ENCODE measurements at places on chromosomes 13 and 19.
A peak's percentile ranks its signal among the peaks of the same experiment; 100 is the strongest.

GRCh38 chr19:38031423-38031770 lies 124.4 kb downstream of the SIPA1L3 start:
- no peak for DNase-seq

- DNase-seq, result no peak
Measured at GRCh38 chr13:41006306-41006705, 12.8 kb downstream of the ELF1 start.

DNA sequence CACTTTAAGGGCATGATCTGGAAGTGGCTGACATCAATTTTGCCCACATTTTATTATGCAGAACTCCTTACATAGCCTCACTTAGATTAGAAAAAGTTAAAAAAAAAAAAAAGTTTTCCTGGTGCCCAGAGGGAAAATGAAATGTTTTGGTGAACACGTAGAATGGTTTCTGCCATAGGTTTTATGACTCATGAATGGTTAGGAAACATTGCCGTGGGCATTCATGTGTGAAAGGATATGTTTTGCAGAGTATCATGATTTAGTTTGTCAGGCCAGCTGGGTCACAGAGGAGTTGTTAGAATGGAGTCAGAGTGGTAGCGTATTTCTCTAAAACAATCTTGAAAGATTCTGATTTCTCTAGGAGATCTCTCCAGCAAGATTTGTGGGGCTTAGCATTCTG lies 133.8 kb downstream of the MRPL57 start:
- DNase-seq, result no peak

GRCh38 chr13:49760558-49760957 lies 31.9 kb downstream of the KPNA3 start:
- no peak for DNase-seq

DNA sequence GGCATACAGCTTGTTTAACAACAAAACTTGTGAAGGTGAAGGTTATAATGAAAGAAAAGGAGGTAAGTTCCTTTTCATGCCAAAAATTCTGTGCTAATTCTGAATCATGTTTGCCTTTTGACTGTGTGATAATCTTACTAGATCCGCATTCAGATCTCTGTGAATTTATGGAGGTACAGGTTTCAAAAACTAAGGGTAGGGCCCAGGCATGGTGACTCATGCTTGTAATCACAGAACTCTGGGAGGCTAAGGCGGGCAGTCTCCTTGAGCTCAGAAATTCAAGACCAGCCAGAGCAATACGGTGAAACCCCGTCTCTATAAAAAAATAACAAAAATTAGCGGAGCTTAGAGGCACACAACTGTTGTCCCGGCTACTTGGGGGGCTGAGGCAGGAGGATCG lies 45.9 kb downstream of the PCDH9 start:
- DNase-seq, result no peak

DNA sequence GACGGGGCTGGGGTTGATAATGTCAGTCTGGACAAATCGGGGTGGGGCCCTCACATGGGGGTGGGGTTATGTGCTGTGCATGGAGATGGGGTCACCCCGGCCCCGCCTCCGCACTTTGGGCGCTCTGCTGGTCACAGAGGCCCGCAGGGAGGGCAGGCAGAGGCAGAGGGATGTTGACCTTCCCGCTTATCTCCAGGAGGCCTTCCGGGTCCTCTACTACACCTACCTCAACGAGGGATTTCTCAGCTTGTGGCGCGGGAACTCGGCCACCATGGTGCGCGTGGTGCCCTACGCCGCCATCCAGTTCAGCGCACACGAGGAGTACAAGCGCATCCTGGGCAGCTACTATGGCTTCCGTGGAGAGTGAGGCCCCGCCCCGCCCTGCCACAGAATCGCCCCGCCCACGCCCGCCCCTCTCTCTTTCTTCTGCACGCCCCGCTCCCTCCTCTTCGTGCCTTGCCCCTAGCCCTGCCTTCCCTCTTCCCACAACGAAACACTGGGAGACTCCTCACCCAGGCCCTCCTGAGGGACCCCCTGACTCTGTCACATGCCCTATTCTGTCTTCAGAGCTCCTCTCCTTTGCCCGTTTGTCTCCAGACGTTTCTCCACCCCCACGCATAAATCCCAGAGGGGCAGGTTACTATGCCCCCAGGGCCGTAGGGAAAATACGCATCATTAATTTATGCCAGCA lies 32.8 kb downstream of the TMEM161A start:
- peak; percentile 86 for DNase-seq

DNA sequence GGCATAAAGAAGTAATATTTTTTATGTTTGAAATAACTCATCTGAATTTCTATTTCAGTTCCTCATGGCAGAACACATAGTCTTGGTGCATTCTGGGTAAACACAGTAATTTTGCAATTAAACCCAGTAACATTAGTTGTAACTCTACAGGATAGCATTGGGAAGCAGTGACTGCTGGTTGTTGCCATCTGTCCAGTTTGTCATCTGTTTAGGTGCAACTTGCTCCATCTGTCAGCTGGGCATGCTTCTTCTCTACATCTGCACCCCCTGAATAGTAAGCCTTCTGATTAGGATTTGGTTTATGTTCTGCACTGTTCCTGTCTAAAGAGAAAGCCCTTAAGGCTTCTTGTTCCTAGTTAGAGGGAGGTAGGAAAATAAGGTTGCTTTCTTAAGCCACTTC lies 63.5 kb upstream of the CSNK1A1L start:
- no peak for DNase-seq

GRCh38 chr13:111346101-111346680 lies 25.7 kb downstream of the TEX29 start:
- no peak for DNase-seq

- DNase-seq, result no peak
Measured at GRCh38 chr13:49584771-49585182, 581 bp downstream of the RCBTB1 start.

GRCh38 chr19:49474542-49474924 lies 518 bp downstream of the FLT3LG start:
- no peak for DNase-seq

- DNase-seq, result no peak
Measured at GRCh38 chr13:45847554-45848224, 3.9 kb downstream of the SIAH3 start.

DNA sequence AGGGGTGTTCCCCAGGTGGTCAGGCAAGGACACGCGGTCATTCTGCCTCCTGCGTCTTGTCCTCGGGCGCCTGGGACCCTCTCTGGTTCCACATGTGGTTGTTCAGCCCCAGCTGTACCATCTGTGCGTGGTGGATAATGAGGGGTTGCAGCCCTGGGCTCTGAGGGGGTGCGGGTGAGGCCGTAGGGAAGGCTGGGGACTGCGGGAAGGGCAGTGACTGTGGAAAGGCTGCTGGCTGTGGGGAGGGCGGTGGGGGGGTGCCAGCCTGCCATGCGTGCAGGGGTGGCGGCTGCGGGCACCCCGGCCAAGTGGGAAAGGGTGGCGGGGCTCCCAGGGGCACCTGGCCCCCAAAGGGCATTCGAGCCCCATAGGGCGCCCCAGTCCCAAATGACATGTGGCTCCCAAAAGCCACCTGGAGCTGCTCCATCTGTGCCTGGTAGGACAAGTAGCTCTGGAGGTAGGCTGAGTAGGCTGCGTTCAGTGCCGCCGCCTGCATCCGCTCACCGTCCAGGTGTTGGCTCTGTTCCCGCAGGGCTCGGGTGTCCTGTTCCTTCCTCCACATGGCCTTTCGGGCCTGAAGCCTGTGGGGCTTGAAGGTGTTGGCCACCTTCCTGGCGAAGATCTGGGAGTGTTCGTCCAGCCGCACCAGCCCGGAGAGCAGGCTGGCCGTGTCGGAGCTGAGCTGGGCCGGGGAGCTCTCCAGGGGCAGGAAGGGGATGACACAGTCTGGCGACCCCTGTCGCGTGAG lies 15.1 kb downstream of the TICAM1 start:
- DNase-seq, result no peak

DNA sequence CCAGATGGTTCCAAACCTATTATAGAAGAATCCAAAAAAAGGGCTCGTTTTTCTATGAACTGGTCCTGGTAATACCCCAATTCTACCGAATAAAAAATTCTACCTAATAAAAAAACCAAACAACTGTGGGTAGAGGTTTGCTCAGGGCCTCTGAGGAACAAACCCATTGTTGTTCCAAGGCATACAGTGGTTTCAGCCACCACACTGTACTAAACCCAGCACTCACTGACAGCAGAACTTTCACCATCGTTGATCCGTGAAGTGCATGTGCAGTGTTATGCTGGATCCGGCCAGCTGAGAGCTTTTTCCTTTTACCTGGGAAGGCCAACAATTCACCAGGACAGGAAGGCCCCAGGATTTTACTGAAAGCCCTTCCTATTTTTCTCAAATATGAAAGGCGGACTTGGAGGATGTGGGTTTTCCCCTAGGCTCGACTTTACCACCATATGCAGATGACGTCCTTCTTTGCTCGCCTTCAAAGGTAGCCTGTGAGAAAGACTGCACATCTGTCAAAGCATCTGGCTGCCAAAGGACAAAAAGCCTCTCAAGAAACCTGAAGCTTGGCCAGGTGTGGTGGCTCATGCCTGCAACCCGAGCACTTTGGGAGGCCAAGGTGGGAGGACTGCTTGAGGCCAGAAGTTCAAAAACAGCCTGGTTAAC lies 7.2 kb upstream of the PABPC3 start:
- DNase-seq, result no peak

DNA sequence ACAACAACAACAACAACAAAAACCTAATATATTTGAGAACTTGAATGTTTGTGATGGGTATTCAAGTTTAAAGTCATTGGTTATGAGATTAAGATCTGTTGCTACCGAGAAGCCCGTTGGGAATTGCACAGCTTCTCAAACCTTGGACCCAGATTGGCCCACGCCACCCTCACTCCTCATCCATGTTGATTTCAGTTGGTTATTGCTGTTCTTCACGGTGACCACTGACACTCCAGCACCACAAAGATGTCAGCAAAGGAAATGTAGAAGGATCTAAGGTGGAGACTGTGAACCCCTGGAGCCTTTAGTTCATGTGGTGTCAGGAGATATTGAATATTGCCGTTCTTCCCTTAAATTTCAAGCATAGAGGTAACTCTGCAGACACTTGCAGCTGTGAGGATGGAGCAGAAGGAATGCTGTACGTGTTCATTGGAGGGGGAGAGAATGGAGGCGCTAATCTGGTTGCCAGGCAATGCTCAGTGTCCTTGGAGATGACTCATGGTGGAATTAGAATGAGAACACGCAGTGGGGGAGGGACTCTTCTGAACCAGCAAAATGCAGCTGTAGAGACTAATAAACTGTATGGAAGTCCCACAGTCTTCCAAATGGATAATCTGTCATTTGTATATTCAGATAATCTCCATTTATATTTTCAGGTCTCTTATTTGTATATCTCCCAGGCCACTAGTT lies 20.8 kb upstream of the ZNF835 start:
- no peak for DNase-seq

- DNase-seq, result no peak
Measured at GRCh38 chr19:43560687-43561086, 14.6 kb downstream of the XRCC1 start.

DNA sequence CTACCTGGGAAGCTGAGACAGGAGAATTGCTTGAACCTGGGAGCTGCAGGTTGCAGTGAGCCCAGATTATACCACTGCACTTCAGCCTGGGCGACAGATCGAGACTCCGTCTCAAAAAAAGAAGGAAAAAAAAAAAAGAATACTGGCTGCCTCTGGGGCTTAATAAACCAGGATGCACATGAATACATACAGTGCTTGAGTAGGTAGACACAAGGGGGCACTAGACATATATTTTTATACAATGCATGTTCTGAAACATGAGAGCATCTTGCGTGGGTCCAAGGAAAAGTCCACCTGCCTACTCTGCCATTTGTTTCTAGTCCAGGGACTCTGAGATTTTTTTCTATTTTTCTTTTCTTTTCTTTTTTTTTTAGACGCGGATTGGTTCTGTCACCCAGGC lies 31.2 kb downstream of the KEAP1 start:
- DNase-seq, result no peak

DNA sequence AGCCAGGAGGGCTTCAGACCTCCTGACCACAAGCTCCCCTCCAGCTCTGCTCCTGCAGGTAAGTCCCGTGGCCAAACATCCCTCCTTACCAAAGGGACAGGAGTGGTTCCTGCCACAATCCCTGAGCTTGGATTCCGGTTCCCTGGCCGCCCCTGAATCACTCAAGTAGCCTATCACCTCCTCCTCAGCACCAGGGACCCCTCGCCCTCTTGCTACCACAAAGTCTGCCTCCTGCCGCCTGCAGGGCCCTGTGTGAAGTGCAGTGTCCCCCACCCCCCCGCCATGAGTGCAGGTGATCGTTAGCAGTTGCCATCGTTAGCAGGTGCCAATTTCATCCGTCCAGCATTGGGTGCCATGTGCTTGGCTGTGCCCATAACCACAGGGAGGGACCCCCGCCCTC lies 40.8 kb upstream of the RANBP3 start:
- DNase-seq, result peak; percentile 31

DNA sequence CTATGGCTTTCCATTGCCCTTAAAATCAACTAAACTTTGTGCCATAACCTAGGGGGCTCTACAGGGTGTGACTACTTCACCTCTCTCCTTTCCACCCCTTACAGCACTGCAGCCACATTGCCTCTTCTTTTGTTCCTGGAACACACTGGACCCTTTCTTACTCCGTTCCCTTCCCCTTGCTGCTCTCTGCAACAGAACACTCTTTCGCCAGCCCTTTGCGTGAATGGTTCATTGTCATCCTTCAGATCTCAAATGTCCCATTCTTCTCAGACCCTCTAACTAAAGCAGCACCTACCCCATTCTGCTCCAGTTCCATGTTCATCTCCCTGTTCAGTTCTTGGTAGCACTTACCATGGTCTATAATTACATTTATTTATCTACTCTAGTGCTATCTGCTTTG lies 208.3 kb downstream of the OXGR1 start:
- DNase-seq, result no peak

DNA sequence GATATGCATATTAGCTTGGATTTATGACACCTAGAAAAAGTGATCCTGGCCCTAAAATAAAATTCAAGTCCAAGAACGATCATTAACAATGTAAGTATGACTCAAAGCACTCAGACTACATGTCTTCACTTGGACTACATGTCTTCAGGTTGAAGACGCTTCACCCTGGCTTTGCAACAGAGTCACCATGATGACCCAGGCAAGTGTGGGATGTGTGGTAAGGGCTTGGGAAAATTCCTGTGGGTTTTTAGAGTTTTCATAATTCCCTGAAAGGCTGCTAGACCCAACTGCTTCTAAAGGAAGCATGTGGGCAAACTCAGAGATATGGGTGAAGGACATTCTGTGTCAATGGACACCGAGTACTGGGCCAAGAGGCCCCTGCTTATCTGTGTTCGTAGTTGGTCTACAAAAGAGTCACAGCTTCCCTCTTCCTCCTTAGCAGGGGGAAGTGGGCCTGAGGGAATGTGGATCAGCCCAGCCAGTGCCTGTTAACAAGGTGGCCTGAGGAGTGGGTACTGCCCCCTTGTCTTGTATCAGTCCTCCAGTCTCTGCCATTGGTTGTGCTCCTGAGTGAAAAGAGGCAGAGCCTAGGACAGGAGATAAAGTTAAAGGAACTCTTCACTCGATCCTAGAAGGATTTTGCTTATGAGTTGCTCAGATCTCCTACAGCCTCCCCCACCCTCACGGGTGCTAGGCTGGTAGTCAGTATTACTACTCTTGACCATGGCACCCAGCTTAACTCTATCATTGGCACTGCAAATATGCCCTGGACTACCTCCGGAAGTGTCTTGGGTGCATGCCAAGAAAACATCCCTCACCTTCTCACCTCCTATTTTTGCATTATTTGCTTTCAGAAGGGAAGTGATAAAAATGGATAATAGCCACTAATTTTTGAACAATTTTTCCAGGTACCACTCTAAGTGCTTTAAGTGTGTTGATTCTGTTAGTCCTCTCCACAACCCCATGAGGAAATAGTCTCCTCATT lies 406.3 kb downstream of the COG6 start:
- no peak for DNase-seq
